ENCODE measurements at places on chromosomes 16 and 17. TPM values are rescaled to one million over a fixed set of nuclear protein-coding genes. Genes with fewer than 3 reads are reported as not detected.

GRCh38 chr17:8016632-8017424 lies 14.4 kb downstream of the GUCY2D start:
- H3K4me1 ChIP-seq: peaks cover 28% of the 10 kb centered on the region
- peak overlapping the region; percentile 37 for H3K27ac ChIP-seq
- peak; percentile 65 for DNase-seq

DNA sequence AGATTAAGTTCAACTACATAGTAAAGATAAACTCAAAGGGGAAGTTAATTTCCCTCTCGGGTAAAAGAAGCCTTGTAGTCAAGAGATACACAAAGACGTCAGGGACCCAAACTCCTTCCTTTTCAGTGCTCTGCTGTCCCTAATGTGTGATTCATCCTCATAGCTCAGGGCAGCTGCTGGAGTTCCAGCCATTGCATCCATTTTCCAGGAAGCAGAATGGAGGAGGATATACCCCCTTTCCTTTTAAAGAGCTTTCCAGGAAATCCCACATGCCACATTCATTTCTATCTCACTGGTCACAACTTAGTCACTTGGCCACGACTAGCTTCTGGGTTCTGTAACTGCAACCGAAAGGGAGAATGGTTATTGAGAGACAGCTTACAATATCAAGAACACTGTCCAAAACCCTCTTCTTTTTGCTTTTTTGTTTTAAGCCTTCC lies 95.3 kb downstream of the SOCS1 start:
- H3K27me3 ChIP-seq: no peaks in the 10 kb centered on the region
- H3K27ac ChIP-seq: no peak overlapping the region
- DNase-seq: no peak

DNA sequence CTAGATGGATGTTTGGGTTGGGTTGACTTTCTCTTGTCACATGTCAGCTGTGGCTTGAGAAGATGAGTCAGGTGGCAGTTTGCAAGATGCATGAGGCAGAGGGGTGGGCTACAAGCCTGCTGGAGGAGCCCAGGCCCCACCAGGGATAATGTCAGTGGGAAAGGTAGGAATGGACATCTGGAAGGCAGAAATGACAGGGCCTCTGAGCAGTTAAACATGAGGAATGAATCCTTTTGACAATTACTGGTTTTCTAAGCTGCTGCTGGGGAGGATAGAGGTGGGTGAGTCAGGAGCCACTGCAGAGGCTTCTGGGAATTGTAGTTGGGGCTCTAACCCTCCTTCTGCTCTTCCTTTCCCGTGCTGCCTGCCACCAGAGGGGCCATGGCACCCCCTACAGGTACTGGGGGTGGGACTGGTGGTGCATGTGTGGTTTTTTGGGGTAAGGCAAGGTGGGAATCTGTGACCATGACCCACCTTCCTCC lies 15.7 kb downstream of the SLC52A1 start:
- H3K4me3 ChIP-seq: no peak overlapping the region
- H3K36me3 ChIP-seq: peaks cover 9% of the 10 kb centered on the region
- DNase-seq: peak; percentile 4
- no peaks in the 10 kb centered on the region for H3K4me1 ChIP-seq
- H3K27ac ChIP-seq: no peak overlapping the region

The SCNN1G gene
- 6.3 TPM for total RNA-seq

The PRR11 gene
- 78.9 TPM for total RNA-seq

Measured in PC-3 (cell line).